ENCODE measurements at places on chromosomes 13 and 19.

- DNase-seq = peak; percentile 78
Observed at GRCh38 chr19:51441410-51442390, 16.6 kb downstream of the SIGLEC8 start.

GRCh38 chr19:45643927-45644771 lies 5.0 kb upstream of the EML2 start:
- no peak for DNase-seq

GRCh38 chr19:41426116-41426841 lies 895 bp downstream of the B3GNT8 start:
- no peak for DNase-seq

DNA sequence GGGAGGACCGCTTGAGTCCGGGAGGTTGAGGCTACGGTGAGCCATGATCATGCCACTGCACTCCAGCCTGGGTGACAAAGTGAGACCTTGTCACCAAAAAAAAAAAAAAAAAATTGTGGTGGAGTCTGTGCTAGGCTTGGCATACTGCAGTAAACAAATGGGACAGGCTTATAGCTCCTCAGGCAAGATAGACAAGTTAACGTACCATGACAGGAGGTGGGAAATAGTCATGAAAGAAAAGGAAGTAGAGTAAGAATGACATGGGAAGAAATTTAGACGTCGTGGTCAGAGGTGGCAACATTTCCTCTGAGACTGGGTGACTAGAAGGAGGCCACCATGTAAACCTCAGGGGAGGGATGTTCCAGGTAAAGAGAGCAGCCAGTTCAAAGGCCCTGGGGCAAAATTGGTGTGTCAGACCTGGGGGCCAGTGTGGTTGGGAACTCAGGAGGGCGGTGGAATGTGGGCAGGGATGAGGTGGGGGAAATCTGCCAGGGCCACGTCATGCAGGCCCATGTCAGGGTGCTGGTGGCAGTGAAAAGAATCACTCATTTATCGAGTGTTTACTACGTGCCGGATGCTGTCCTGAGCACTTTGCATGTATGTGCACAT lies 5.6 kb downstream of the SNRPA start:
- DNase-seq = no peak

- no peak for DNase-seq
Observed at GRCh38 chr19:40718774-40719391, 2.0 kb downstream of the ITPKC start.
